ENCODE measurements at places on chromosomes 2 and 18. TPM values are rescaled to one million over a fixed set of nuclear protein-coding genes. Genes with fewer than 3 reads are reported as not detected.

LOXHD1 gene
- 0.49 TPM for total RNA-seq

GTF3C2 gene
- total RNA-seq = 16.2 TPM

IHH gene
- not detected for total RNA-seq

LYG2 gene
- not detected for total RNA-seq

FBLN7 gene
- 0.60 TPM for total RNA-seq

C2orf42 gene
- 14.6 TPM for total RNA-seq

AGBL5 gene
- 10.0 TPM for total RNA-seq

TUBB8B gene
- total RNA-seq = not detected

EPB41L3 gene
- total RNA-seq = 6.3 TPM

COLEC12 gene
- total RNA-seq = 7.3 TPM

TMEM247 gene
- not detected for total RNA-seq

HRH4 gene
- 0.33 TPM for total RNA-seq

PROKR1 gene
- not detected for total RNA-seq

Measured in left ventricle myocardium inferior (tissue), 1 donor.